ENCODE measurements at places on chromosomes 4 and X.

GRCh38 chr4:107804956-107805355 lies 19.8 kb upstream of the SGMS2 start:
- no peak for DNase-seq

GRCh38 chr4:128751354-128751753 lies 58.1 kb upstream of the JADE1 start:
- DNase-seq: no peak

DNA sequence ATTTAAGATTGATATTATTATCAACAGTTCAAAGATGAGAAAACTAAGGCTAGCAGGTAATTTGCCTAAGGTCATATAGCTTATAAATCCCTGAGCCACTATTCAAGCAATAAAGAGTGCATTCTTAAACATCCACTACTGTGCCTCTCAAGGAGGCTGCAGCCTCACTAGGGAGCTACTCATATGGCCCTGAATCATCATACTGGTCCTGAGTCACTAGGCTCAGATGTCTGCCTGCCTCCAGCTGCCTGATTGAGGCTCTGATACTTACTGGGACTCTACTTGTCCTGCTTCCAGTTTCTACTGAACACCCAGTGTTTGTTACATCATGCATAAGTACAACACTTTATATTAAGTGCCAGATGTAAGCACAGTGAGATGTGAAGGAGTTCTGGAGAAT lies 110.7 kb downstream of the AASDH start:
- no peak for DNase-seq

DNA sequence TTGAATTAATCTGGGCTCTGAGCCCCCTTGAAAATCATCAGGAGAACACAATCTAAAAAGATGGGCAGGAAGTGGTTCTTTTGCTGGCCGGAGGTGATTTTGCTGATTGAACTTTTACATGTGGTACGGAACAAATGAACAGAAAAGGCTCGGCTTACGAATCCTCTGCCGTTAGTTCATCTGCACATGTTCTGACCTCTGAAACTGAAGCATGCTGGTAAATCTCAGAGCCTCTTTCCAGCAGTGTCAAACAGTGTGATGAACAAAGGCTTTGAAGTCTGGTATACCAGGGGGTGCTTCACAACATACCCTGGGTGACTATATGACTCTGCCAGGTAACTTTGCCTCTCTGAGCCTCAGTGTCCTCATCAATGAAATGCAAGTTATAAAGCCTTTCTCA lies 194.2 kb upstream of the C1QTNF7 start:
- DNase-seq: no peak

DNA sequence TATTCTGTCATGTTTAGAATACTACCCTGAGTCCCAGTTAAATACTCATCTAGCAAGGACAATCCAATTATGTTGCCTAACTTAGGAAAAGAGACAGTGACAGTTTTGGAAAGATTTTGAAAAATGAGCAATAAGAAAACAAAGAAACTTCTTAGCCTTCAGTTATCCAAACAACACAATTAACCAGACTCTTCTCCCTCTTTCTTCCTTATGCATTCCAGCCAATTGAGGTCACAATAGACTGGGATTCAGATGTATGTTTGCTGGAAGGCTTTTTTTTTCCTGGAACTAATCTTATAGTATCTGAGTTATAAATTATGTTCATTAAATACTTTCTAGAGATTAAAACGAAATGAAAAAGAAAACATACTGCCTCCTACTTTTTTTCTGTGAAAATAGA lies 109.6 kb downstream of the GUCY2F start:
- no peak for DNase-seq

- peak; percentile 6 for DNase-seq
Observed at GRCh38 chrX:33336783-33337182, 125.4 kb upstream of the DMD start.

DNA sequence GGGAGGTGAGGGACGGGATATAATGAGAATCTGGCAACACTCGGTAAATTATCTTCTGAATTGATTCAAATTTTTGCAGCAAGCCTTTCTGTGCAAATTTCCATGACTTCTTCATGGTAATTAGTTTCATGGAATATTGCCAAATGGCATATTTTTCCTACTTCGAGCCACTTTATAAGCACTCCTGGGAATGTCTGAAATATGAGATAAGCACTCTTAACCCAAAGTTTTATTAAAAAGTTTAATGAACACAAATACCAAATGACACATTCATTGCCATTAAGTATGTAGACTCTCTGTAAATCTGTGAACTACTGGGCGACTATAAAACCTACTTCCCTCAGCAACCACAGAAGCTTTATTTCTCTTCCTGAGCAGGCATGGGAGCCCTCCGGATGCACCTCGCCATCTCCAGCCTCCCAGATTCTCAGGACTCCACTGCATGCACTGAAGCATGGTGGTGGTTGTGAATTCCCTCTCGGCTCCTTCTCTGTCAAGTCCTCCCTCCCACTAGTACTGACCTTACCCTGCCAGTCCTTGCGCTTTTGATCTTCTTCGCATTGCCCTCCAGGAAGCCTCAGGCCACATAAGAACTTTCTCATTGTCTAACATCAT lies 154.4 kb upstream of the RPL34 start:
- no peak for DNase-seq

DNA sequence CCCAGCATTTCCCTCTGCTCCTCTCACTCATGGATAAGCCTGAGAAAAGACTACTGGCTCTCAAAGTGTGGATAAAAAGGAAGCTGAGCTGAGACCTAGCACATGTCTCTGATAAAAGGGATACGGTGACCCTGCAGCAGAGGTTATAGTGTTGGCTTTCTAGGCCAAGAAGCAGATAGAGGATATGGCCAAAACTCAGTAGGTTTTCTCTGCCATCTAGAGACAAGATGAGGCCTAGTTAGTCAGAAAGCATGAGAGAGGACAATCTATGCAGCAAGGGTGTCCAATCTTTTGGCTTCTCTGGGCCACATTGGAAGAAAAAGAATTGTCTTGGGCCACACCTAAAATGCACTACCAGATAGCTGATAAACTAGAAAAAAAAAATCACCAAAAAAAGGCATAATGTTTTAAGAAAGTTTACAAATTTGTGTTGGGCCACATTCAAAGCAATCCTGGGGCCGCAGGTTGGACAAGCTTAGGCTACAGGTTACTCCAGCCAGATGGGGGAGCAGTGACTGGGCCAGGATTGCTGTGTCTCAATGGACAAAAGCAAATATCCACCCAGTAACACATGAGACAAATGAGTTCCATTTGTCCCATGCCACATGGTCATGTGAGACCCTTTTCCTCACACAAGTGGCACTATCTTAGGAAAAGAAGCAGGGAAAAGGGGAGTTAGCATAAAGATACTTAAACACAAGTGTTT lies 411.4 kb downstream of the INPP4B start:
- no peak for DNase-seq

- DNase-seq: no peak
Observed at GRCh38 chr4:189237340-189237739, 703.3 kb upstream of the FRG1 start.

DNA sequence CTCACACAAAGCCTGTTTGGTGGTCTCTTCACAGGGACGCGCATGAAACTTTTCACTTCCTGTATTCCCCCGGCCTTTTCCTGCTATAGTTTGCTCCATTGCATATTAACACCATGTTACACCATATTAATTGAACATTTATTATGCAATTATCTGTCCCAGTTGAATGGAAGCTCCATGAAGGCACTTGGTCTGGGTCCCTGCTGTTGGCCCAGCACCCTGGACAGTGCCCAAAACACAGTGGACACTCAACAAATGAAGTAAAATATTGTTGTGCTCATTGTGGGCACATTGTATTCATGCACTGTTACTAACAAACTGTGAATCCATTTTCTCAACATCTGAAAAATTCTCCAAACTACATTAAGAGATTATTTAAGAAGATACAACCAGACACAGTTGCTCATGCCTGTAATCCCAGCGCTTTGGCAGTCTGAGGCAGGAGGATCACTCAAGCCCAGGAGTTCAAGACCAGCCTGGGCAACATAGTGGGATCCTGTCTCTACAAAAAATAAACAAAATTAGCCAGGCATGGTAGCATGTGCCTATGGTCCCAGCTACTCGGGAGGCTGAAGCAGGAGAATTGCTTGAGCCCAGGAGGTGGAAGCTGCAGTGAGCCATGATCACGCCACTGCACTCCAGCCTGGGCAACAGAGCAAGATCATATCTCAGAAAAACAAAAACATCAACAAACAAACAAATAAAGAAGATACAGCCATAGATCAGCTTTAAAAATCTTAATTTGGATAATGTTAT lies 292.7 kb upstream of the TENM3 start:
- DNase-seq: no peak

GRCh38 chrX:30253257-30253656 lies 6.3 kb downstream of the MAGEB1 start:
- no peak for DNase-seq

DNA sequence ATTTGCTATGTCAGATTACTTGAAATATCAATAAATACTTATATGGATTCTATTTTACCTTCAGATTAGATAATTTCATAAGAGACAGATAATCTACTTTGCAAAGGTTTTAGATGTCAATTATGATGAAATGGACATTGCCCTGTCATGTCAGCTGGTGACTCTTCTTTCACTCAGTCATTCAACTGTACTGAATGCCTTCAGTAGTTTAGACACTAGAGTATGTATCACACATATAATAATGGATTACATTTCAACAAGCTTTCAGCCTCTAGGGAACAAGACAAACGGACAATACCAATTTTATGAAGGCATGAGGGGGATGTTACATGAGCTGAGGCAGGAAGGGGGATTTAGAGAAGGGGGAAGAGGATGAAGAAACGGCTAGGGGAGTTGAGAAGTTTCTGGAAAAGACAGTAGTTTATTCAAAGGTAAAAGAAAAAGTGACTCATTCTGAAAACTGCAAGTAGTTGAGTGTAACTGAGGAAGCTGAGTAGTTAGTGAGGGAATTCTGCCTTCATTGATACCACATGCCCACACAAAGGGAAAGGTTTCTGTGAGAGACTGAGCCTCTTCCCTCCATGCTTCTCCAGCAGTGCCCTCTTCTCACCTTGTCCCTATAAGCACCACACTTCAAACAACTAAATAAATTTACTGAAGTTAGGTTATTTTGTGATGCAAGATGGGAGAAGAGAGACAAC lies 25.7 kb downstream of the SLC9B2 start:
- no peak for DNase-seq

DNA sequence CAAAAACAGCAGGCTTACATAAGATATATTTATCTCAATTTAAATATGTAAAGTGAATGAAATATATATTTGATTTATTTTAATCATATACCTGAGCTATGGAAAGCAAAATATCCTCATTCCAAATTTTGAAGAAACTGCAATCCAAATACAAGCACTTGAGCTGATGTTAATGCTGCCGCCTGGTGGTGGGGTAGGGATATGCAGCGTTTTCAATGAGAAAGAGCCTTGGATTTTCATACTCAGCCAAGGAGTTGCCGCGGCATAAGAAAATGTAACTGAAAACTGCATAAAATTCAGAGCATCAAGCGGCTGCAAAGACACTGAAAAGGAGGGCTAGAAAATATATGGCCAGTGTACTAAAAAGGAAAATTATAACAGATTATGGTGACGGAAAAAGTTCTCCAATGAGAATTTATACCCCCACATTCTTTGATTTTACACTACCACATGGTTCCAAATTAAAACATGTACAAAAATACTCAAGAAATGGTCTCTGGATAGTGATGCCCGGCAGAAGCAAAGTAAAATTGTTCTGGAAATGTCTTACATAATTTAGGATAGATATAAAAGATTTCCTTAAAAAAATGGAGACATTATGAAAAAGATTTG lies 660.3 kb upstream of the PITX2 start:
- DNase-seq: peak; percentile 44

DNA sequence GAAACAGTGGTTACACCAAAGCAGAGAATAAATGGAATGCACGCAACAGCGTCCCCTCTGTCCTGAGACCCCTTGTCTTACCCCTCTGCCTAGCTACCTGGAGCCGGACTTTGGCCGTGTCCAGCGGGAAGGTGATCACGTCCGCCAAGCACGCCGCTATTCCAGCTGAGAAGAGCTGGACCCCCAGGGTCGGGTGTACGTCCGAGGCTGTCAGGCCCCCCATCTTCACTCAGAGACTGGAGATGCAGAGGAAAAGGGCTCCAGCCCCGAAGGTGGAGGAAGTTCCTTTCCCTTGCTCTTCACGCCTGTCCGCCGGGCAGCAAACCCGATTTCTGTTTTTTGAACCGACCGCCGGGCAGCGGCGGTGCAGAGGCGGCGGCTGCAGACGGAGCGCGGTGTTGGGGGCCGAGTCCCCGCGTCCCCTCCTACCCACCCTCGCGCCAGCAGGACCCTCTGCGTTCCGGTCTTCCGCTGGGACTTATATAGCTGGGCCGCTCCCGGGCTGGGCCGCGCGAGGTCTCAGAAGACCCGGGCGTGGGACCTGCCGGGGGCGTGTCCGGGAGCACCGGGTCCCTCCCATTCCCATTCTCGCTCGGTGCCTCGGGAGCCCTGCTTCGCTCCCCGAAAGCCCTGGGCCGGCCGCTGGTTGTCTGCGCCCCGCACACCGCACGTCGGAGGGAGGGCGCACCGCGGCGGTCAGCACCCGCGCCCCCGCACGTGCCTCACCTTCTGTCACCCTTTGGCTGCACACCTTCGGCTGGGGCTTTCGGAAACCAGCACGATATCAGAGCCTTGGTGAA lies at the start of gene UCP1:
Gene UCP1, minus strand, starts transcription at position 455 of the 800 bp plus-strand sequence. Its CDS starts 232 bp downstream, at position 223.
- no peak for DNase-seq

- DNase-seq: peak; percentile 28
Observed at GRCh38 chr4:55854129-55854528, 681 bp downstream of the EXOC1 start.

- peak; percentile 55 for DNase-seq
Observed at GRCh38 chrX:46912603-46913491, 626 bp downstream of the JADE3 start.

DNA sequence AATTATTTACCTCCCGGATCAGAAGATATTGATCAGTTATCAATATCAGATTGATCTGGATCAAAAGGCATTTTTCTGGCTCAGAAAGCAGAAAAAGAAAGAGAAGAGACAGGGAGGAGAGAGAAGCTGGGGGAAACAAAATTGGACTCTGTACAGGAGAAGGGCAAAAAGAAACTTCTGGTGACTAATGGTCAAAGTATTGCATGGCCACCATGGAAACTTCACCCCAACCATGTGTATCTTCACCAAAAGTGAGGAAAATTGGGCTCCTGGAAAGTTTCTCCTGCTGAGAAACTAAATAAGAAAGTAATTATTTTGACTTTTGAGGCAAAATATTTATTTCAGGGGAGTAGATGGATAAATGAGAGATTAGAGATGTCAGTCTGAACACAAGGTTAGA lies 33.9 kb downstream of the RNF150 start:
- no peak for DNase-seq

DNA sequence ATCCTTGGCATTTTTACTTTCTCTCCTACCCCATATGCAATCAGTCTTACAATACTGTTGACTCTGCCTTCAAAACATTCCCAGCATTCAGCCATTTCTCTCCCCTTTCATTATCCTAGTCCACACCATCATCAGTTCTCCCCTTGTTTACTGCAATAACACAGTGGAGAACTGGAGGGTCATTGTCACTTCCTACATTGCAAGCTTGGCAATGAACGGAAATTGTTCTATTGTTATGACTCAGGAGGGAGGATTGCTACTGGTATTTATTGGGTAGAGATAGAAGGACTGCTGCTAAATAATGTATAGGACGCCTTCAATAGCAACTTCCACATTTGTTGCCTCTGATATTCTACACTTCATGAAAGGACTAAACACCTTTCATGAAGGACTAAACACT lies 231.8 kb downstream of the BANK1 start:
- peak; percentile 70 for DNase-seq

- no peak for DNase-seq
Observed at GRCh38 chrX:125710403-125711062, 390.9 kb downstream of the TEX13C start.

- DNase-seq: no peak
Observed at GRCh38 chrX:107496786-107497185, 47.3 kb downstream of the FRMPD3 start.

- DNase-seq: no peak
Observed at GRCh38 chr4:180436361-180436760, 1806.8 kb upstream of the TENM3 start.

Measured in lung microvascular endothelial cell (primary cell).